ENCODE measurements at places on chromosomes 1 and 21.
A peak's percentile ranks its signal among the peaks of the same experiment; 100 is the strongest.

DNA sequence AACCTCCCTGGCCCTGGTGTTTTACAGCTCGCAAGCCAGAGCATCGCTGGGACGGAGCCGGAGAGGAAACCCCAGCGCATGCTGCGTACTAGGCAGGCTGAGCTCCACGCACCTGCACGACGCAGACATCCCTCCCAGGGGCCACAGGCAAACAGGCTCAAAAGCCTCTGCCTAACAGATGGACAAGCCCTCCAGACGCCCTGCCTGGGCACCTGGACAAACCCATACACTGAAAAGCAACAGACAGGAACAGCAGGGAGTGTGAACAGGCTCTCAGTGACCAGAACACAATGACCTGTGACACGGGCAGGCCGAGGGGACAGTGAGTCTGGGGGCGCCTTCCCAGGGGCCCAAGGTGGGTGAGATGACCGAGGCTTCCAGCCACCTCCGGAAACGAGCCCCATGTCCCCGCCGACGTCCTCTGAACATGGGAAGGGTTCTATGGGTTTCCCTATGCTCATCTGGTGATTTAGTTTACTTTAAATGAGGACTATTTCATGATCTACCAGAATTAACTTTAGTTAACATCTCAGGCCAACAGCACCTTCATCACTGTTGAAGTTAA lies 40.3 kb downstream of the NPHP4 start:
- DNase-seq, result no peak

- DNase-seq, result no peak
Observed at GRCh38 chr1:197467881-197468280, 199.8 kb downstream of the CRB1 start.

- no peak for DNase-seq
Observed at GRCh38 chr1:42013881-42014470, 95.3 kb upstream of the HIVEP3 start.

- DNase-seq, result no peak
Observed at GRCh38 chr1:94622757-94623156, 81.2 kb upstream of the F3 start.

DNA sequence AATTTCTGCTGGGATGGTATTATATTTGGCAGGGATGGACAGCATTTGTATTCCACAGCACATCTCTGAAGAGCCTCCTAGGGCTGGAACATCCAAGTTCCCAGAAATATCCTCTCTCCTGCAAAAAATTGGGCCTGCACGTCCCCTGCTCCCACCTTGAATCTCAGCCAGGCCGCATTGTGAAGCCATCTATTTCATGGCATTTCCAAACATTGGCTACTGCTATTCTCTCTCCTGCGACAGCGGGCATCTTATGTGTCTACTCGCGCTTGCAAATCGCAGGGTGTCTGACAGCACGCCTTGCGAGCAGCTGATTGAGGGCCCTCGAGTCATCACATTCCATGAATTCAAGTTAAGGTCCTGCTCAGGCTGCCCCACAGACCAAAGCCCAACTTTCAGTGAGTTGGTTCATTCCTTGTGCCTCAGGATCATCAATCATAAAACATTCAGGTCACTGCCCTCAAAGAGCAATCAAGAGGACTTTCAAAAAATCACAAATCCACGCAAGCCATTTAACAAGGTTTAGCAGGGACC lies 15.8 kb downstream of the RGS8 start:
- no peak for DNase-seq

- no peak for DNase-seq
Observed at GRCh38 chr1:157773493-157774350, 3.2 kb downstream of the FCRL2 start.

DNA sequence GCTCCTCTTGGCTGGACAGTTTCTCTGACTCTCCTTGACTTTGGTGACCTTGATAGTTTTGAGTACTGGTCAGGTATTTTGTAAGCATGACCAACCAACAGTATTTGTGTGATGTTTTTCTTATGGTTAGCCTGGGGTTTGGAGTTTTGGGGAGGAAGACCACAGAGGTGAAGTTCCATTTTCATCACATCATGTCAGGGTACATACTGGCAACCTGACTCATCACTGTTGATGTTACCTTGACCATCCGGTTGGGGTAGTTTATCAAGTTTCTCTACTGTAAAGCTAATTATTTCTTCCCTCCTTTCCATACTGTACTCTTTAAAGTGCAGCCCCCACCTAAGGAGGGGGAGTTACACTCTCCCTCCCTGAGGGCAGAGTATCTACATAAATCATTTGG lies 13.4 kb downstream of the OSCP1 start:
- DNase-seq, result no peak

GRCh38 chr1:204171751-204172178 lies 5.6 kb upstream of the REN start:
- DNase-seq, result no peak

GRCh38 chr1:208513799-208514198 lies 269.6 kb upstream of the PLXNA2 start:
- DNase-seq, result no peak

GRCh38 chr1:53014791-53015507 lies 47.1 kb upstream of the PODN start:
- peak; percentile 50 for DNase-seq

DNA sequence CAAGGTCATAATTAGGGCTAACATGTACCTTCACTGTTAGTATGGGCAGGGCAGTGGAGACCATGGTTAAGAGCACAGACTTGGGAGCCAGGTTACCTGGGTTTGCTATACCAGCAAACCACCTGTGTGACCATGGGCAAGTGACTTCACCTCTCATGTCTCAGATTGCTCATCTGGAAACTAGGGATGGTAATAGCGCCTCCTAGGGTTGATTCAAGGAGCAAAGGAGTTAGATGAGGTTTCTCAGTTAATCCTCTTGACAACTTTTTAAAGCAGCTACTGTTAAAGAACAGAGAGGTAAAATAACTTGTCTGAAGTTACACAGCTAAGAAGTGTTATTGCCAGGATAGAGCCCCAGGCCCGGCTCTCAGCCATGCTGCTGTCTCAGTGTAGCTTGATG lies 790 bp upstream of the MATN1 start:
- no peak for DNase-seq

- DNase-seq, result no peak
Observed at GRCh38 chr1:174040387-174040786, 18.2 kb upstream of the RC3H1 start.

DNA sequence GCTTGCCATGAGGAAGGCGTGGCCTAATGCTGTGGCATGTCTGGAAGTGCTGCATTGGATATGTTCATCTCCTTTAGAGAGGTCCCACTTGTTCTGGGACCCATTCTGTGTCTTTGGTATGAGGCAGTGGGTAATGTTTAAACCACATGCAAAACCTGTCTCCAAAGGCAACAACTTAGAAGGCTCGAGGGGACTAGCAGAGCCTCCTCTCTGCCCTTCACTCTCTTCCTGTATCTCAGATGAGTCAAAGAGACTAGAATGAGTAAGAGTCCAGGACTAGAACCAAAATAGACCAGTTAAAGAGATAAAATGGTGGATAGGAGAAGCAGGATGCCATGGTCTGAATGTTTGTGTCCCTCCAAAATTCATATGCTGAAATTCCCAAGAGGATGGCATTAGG lies 220.8 kb upstream of the KIAA0040 start:
- DNase-seq, result no peak

DNA sequence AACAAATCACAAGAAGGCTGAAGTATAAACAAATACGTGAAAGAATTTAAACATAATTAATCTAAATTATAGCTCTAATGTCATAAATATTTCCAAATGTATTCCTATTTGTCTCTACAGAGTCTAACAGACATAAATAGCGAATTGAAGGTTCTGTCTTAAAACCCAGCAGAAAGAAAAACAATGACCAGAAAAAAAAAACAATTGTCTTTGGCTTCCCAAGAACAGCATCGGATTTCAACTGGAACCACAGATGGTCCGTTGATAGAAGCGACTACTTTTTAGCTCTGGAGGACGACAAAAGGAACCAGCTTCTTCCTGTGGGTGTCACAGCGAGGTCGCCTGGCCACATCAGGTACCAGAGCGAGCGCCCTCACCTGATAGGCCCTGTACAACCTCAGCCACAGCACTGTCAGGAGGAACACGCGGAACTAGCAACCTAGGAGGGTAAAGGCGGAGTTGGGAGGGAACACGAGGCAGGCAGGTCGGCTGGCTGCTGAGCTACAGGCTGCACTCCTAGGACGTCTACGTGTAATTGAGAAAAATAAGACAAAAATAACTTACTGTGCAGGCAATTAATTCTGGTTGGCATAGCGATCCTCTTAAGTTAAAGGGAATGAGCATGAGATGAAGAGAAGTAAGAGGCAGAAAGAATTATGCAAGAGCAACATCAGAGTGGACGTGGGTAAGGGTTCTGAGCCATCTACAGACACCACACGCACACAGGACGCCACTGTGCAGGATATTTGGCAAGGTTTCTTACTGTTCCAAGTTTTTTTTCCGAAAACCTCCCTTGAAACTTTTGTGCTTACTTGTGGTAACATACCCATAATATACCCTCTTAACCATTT lies 16.7 kb upstream of the PRDM15 start:
- peak; percentile 30 for DNase-seq

- peak; percentile 35 for DNase-seq
Observed at GRCh38 chr1:18883636-18884418, 18.5 kb downstream of the ALDH4A1 start.

GRCh38 chr1:210330279-210330866 lies 1.7 kb downstream of the HHAT start:
- no peak for DNase-seq

GRCh38 chr1:227563324-227564201 lies at the start of gene ZNF678:
Gene ZNF678 (plus strand): TSS chr1:227563556. CDS start chr1:227650992, 87,436 bp downstream.
- peak; percentile 67 for DNase-seq

DNA sequence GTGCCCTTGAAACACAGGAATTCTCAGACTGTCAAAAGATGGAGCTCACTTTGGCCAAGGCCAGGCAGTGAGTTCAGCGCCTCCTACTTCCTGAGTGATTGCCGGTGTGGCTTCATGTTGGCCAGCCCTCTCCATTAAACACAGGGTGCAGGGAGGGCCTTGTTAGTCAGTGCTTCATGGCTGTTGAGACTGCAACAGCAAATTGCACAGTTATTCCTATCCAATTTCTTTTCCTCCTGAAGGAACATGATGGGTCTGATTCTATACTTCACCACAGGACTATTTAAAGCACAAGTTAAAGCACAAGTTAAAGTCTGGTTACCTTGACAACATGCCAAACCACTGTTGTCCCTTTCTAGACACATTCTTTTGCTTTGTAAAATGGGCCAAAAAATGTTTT lies 156.6 kb downstream of the SIPA1L2 start:
- DNase-seq, result no peak

DNA sequence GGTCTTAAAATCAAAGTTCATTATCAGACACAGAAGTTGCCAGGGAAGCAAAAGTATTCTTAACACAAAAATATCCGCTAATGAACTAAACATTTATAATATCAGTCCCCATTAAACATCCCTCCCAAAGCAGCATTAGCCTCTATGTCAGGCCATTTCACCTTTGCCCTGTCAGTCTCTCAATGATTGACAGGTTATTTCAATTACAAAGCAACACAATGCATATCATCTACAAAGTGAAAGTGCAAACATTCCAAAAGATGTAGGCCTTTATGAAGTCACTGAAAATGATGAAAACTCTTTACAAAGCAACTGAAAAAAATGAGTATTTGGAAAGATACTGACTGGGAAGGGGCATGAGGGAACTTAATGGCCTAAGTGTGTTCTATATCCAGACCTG lies 14.1 kb downstream of the ENAH start:
- no peak for DNase-seq

- DNase-seq, result no peak
Observed at GRCh38 chr1:40291293-40291692, 25.8 kb downstream of the COL9A2 start.

GRCh38 chr21:34266351-34266750 lies 97.5 kb upstream of the KCNE2 start:
- no peak for DNase-seq

- DNase-seq, result no peak
Observed at GRCh38 chr1:153364156-153364555, 6.5 kb downstream of the S100A9 start.

DNA sequence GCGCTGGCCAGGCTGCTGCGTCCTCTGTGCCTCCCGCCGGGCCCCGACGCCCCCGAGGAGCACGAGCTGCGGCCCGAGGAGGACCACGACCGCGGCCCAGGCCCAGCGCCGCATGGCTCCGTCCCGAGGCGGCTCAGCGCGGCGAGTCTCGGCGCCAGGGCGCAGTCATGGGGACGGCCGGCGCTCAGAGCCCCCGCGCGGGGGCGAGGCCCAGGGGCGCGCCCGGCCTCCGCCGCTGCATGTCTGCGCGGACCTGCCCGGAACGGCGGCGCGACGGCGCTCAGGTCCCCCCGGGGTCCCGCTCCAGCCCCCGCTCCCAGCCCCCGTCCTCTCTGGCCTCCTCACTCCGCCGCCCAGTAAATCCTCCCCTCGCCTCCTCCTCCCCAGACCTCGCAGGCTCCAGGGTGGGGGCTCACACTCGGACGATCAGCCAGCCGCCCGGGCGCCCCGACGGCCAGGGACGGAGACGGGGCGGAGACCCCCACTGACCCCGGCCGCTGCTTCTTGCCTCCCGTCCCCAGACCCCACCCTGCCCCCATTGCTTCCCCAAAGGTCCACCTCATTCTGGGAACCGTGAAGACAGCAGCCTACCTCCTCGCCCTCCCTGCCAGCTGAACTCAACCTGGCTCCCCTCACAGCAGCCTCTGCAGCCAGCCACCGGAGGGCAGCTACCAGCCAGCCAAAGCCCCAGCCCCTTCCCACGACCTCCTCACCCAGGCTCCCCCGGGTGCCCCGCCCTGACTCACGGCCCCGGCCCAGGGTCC lies at the start of gene C1QTNF12:
Gene C1QTNF12, minus strand, starts transcription at position 146 of the 764 bp plus-strand sequence. Its CDS starts 32 bp downstream, at position 114.
- DNase-seq, result no peak

- DNase-seq, result no peak
Observed at GRCh38 chr1:33273406-33273805, 17.1 kb downstream of the ZNF362 start.

DNA sequence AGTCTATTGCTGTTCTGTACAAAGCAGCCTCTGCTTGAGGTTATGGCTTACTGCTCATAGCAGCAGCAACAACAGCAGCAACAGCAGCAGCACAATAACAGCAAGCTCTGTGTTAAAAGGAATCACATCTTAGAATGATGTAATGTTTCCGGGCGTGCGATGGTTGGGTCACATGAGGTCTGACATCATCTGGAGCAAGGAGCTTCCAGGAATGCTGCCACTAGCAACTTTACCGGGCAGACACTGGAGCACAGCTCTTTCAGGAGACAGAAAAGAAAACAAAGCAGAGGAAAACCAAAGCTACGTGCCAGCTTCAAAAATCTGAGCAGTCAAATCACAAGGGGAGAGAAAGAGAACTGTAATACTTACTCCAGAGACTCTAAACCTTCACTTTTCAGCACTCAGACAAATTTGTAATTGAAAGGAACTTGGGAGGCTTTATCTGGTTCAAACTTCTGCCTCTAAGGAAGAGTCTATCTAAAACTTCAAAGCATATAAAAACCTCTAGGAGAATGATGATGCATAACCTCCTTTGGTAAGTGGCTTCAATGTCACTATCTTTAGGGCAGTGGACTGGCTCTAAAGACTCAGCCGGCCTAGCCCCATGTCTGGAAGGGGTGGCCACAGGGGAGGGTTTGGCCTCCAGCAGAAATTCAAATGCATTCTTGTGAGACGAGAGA lies 28.3 kb upstream of the RAB3GAP2 start:
- no peak for DNase-seq

All from activated CD8-positive, alpha-beta memory T cell treated with anti-CD3 and anti-CD28 coated beads for 1 hour (primary cell).